Activated T-helper 2 cell treated with anti-CD3 and anti-CD28 coated beads, Interferon-gamma antibody, Interleukin-2, Interleukin-4, amounts not matched to agents 10 μg/mL and 5 μg/mL and 100 μg/mL, durations not matched to agents 14 hours and 24 hours and 36 hours (primary cell): ENCODE measurements at places on chromosomes 1 and 21.

DNA sequence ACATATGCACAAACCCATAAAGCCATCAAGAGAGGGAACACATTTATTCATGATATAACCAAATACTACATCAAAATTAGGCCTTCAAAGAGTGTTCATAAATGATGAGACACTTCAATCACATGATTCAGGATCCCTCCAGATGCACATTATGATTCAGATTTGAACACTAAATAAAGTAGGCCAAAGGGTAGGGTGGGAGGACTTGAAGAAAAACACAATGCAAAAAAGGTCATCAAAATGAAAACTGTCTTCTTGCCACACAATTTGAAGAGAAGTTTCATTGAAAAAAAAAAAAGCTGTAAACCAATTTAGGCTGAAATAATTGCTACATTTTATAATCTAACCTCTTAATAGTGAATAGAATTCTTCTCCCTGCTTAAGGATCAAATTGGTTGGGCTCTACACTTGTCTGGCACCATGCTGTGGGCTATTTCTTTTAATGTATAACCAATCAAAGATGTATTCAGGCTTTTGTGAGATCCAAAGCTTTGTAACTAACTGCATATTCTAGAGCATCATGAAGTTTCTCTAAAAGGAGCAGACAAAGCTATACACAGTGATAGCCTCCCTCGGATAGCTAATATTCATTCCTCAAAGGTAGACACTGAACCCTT is 58.1 kb downstream of the ZSWIM5 start:
- DNase-seq, result no peak
- no peaks in the 10 kb centered on the region for H3K36me3 ChIP-seq
- H3K27me3 ChIP-seq, result peaks cover 10% of the 10 kb centered on the region
- H3K4me1 ChIP-seq, result no peaks in the 10 kb centered on the region

- no peaks in the 10 kb centered on the region for H3K36me3 ChIP-seq
- no peak overlapping the region for H3K4me3 ChIP-seq
- no peak overlapping the region for H3K27ac ChIP-seq
- no peaks in the 10 kb centered on the region for H3K27me3 ChIP-seq
- H3K4me1 ChIP-seq, result no peaks in the 10 kb centered on the region
Observed at GRCh38 chr1:157882580-157882979, 41.0 kb upstream of the CD5L start.

- H3K4me1 ChIP-seq, result no peaks in the 10 kb centered on the region
- peaks cover 2% of the 10 kb centered on the region for H3K27me3 ChIP-seq
- H3K36me3 ChIP-seq, result no peaks in the 10 kb centered on the region
- no peak overlapping the region for H3K27ac ChIP-seq
Observed at GRCh38 chr21:41630917-41631316, 123.0 kb upstream of the TMPRSS2 start.

DNA sequence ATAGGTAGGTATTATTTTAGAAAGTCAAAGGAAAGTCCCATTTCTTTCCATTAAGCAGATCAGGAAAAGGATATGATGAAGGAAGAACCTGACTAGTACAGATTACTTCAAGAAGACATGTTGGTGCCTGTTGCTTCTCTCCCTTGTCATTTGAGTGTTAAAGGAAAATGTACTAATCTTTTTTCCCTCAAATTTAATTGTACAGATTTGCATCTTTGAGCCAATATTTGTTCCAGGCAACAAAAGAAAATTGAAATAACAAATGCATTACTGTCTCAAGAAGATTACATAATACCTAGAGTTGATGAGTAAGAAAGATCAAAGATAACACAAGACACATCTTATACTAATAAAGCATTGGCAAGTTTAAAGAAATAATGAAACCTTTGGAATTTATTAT is 566.9 kb upstream of the ZP4 start:
- H3K4me3 ChIP-seq, result no peak overlapping the region
- no peak for DNase-seq
- H3K27me3 ChIP-seq, result no peaks in the 10 kb centered on the region
- H3K27ac ChIP-seq, result no peak overlapping the region
- no peaks in the 10 kb centered on the region for H3K4me1 ChIP-seq

- peaks cover 41% of the 10 kb centered on the region for H3K4me1 ChIP-seq
- no peak overlapping the region for H3K27ac ChIP-seq
- H3K27me3 ChIP-seq, result no peaks in the 10 kb centered on the region
- peaks cover 13% of the 10 kb centered on the region for H3K36me3 ChIP-seq
Observed at GRCh38 chr1:212686591-212686990, 13.0 kb downstream of the BATF3 start.
